Urinary bladder (tissue), 4 donors: ENCODE measurements at places on chromosomes 5 and 9. TPM values are rescaled to one million over a fixed set of nuclear protein-coding genes. Genes with fewer than 3 reads are reported as not detected.

The GGTA1 gene
- 10.2 TPM for total RNA-seq

The SPINK7 gene
- total RNA-seq, result not detected

The PNPLA7 gene
- 1.1 TPM for total RNA-seq

The EMB gene
- 12.7 TPM for total RNA-seq

The C9orf153 gene
- total RNA-seq, result 3.0 TPM

The LRRTM2 gene
- 3.3 TPM for total RNA-seq

The PANK3 gene
- 116 TPM for total RNA-seq

The PCDHB10 gene
- total RNA-seq, result 5.0 TPM

The CLIC3 gene
- 3.6 TPM for total RNA-seq

The PCDHB5 gene
- total RNA-seq, result 7.0 TPM

The ST8SIA4 gene
- 18.3 TPM for total RNA-seq

The PCDHB7 gene
- 3.2 TPM for total RNA-seq

The SLC25A2 gene
- 0.69 TPM for total RNA-seq

The SHOC1 gene
- total RNA-seq, result not detected

The RNF130 gene
- total RNA-seq, result 69.2 TPM

The SH3TC2 gene
- 15.1 TPM for total RNA-seq
